ENCODE measurements at places on chromosomes 11 and 22.

- no peaks in the 10 kb centered on the region for H3K4me1 ChIP-seq
- no peaks in the 10 kb centered on the region for H3K27me3 ChIP-seq
- no peak for DNase-seq
Measured at GRCh38 chr11:77967121-77967520, 27.3 kb downstream of the INTS4 start.

- no peak overlapping the region for H3K4me3 ChIP-seq
- no peaks in the 10 kb centered on the region for H3K4me1 ChIP-seq
- DNase-seq: no peak
- peaks cover 11% of the 10 kb centered on the region for H3K27me3 ChIP-seq
- H3K36me3 ChIP-seq: no peaks in the 10 kb centered on the region
Measured at GRCh38 chr11:63007920-63008319, 7.7 kb downstream of the SLC22A8 start.

DNA sequence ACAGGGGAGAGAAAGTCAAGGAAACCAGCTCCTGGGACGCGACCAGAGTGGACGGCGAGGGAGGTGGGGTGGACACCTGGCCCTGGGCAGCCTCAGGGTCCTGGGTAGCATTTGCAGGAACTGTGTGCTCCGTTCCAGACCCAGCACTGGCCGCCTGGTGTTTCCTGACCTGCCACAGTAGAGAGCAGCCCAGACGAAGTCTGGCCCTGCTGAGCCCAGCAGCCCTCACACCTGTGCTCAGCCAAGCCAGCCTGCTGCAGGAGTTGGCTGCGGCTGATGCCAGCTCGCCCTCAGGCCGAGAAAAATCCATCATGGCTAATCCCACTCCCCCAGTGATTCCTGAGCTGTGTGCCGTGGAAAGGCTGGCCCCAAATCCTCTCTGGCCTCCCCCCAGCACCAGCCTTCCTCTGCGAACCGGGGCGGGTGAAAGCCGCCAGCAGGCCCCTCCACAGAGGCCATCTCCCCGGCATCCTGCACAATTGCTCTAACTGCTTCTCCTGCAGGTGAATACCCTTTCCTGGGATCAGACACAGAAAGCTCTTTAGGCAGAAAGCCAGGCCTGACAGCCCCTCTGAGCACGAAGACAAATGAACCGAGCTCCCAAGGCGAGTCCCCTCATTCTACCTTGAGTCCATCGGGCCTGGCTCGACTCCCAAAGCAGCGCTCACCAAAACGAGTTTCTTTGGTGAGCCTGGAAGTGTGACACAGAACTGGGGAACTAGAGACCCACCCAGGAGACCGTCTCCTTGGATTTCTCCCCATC lies 88.6 kb downstream of the RTL6 start:
- no peaks in the 10 kb centered on the region for H3K4me1 ChIP-seq
- peaks cover 2% of the 10 kb centered on the region for H3K27me3 ChIP-seq
- no peak overlapping the region for H3K4me3 ChIP-seq

DNA sequence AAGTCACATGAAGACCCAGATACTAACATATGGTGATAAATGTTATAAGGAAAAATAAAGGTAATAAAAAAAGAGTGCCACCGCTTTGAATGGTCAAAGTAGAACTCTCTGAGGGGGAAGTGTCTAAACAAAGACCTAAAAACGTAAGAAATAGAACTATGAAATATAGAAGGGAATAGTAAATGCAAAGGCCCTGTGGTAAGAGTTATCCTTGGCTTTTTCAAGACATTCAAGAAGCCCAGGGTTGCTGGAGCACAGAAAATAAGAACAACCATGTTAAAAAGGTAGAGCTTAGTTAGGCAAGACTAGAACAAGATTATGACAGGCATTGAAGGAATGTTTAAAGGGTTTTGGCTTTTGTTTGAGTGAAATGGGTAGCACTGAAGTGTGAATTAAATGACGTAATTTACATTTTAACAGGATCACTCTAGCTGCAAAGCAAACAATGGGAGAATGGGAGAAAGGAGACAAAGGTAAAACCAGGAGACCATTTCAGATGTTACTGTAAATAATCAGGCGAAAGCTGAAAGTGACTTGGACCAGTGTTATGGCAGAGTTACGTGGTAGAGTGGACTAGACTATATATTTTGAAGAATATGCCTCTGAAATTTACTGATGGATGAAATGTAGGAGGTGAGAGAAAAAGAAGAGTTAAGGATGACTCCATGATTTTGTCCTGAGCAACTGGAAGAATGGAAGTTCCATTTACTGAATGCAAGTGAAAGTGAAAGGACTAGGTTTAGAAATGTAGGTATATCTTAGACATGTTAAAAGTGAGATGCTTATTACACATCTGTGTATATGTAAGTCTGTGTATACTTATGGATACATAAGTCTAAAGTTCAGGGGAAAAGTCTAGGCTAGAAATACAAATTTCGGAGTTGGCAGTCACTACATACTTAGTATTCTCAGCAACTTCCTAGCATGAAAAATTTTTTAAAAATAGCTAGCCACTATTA lies 28.5 kb downstream of the BTBD10 start:
- peaks cover 18% of the 10 kb centered on the region for H3K36me3 ChIP-seq
- no peak for DNase-seq
- H3K27me3 ChIP-seq: no peaks in the 10 kb centered on the region
- no peak overlapping the region for H3K4me3 ChIP-seq
- H3K4me1 ChIP-seq: peaks cover 24% of the 10 kb centered on the region
- H3K27ac ChIP-seq: no peak overlapping the region
